CD14-positive monocyte (primary cell): ENCODE measurements at places on chromosomes 2 and 18.

DNA sequence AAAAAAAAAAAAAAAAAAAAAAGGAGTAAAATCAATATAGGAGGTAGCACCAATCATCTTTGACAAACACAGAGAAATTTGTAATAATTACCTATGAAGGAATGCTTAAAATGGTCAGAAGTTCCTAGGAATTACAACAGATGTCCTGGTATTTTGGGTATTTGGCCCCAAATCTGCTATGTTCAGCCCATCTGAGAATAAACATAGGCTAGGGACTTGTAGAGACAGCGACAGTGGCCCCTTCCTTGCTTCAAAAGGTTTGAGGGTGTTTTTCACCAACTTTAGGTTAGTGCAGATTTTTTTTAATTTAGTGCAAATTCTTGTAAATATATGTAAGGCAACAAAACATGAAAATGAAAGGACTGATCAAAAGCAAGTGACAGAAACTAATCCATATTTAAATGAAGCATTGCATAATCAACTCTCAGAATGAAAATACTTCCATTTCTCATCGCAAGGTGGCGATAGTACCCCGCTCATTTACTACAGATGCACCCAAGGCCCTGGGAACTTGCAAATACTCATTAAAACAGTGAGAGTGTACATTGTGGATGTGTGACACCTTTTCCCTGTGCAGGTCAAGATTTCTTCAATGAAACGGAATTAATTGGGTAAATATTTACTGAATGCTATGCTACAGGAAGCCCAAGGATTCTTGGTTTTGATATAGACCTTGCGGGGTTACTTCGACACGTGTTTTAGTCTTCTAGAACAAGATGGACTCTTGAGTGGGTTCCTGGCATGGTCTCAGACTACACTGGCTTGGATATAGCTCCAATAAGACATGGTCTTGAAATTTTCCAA is 44.6 kb downstream of the FAM124B start:
- DNase-seq, result peak; percentile 74

DNA sequence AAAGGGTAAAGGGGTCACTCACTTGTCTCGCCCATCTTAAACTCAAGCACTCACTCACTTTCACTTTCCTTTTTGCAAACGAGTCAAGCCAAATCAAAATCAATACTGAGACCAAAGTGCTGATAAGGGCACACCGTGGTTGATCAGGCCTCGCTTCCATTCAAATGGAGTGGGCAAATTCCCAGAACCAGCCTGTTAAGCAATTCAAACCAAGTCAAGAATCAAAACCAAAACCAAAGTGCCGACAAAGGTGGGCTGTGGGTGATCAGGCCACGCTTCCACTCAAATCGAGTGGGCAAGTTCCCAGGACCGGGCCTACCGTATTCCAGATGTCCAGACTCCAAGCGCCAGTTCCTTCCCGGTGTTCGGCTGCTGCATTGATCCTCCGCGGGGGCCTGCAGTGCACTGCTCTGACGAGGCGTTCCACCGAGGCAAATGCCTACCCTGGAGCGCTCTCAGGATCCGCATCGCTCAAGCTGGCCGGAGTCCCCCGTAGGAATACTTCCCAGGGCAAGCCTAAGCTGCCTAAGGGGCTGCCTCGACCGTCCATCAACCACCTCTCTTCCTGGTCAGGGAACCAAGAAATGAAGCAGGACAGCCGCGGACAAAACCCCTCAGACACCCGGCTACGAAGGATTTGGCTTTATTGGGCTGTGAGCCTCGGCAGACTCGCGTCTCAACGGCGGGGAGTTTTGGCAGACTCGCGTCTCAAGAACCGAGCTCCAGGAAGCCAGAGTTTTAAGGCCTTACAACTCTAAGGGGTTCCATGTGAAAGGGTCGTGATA is 89.9 kb upstream of the SLC1A4 start:
- DNase-seq, result no peak

GRCh38 chr2:172976116-172976515 is 99.5 kb upstream of the MAP3K20 start:
- DNase-seq, result no peak

DNA sequence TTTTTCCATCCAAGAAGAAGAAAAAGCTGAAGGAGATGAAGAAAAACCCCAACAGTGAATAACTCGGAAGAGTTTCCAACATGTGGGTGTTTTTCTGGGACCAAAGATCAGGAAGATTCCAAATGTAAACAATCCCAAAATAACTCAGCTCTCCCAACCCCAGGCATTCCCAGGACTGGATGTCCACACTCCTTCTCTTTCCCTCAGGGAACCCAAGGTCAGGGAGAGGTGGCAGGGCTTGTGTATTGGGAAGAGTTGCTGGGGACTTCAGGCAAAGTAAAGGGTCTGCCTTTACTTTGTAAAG is 268.0 kb downstream of the DYSF start:
- no peak for DNase-seq

GRCh38 chr2:158664987-158665386 is 130.1 kb upstream of the DAPL1 start:
- no peak for DNase-seq
